ENCODE measurements at places on chromosomes 4 and X.

DNA sequence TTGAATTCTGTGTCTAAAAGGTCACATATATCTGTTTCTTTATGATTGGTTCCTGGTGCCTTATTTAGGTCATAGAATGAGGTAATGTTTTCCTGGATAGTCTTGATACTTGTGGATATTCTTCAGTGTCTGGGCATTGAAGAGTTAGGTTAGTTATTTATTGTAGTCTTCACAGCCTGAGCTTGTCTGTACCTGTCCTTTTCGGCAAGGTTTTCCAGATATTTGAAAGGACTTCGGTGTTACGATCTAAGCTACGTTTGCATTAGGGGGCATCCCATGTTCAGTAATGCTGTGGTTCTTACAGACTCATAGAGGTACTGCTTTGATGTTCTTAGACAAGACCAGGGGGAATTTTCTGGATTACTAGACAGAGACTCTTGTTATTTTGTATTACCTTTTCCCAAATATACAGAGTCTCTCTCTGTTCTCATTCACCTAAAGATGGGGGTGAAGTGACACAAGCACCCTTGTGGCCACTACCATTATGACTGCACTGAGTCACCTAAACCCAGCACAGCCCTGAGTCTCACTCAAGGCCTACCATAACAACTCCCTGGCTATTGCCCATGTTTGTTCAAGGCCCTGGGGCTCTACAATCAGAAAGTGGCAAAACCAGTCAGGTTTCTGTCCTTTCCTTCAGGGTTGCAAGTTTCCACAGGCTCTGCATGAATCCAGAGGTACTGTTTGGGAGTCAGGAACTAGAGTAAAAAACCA lies 30.1 kb upstream of the CYSLTR1 start:
- DNase-seq: no peak

DNA sequence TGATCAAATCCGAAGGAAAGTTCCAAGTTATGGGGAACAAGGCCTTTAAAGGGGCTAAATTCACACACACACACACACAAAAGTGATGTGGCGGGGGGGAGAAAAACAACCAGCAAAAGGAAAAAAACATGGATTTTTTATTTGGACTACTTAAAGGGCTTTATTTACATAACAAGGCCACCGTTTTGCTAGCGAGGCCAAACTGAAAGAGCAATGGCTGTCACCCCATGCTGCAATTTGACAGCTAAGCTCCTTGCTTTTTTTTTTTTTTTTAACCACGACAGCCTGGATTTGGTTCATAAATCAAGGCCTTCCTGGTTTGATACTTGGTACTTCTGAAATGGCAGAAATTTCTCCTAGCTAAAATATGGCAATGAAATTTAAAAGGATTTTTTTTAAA lies 99.6 kb upstream of the PTCHD1 start:
- DNase-seq: no peak

DNA sequence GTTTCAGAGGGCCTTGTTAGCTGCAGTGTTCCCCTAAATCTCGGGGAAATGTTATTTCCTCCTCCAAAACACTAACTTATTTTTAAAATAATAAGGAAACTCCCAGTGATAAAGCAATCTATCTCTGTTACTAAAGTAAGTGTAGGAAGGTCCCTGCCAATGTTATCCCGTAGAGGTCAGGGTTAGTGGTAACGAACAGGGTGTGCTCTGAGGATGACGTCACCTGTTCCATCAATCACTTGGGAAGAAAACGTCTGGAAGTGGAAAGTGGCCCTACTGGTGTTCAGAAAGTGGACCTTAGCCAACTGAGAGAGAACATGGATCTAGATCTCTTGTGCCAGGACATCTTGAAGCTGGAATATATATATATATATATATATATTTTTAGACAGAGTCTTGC lies 249.5 kb downstream of the BCOR start:
- DNase-seq: no peak

DNA sequence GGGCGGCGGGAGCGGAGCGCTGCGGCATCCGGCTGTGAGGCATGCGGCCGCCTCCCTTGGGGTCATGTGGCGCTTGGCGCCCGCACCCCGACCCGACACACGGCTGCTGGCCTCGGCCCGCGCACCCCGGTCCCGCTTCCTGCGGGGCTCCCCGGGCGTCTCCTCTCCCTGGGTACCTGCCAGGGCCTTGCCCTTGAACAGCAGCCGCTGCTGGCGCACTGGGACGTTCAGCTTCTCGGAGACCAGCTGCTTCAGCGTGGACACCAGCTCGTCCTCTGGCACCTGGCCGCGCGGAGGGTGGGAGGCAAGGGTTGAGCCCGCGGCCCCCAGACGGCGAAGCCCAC lies 391 bp downstream of the UBL4A start:
- DNase-seq: no peak

DNA sequence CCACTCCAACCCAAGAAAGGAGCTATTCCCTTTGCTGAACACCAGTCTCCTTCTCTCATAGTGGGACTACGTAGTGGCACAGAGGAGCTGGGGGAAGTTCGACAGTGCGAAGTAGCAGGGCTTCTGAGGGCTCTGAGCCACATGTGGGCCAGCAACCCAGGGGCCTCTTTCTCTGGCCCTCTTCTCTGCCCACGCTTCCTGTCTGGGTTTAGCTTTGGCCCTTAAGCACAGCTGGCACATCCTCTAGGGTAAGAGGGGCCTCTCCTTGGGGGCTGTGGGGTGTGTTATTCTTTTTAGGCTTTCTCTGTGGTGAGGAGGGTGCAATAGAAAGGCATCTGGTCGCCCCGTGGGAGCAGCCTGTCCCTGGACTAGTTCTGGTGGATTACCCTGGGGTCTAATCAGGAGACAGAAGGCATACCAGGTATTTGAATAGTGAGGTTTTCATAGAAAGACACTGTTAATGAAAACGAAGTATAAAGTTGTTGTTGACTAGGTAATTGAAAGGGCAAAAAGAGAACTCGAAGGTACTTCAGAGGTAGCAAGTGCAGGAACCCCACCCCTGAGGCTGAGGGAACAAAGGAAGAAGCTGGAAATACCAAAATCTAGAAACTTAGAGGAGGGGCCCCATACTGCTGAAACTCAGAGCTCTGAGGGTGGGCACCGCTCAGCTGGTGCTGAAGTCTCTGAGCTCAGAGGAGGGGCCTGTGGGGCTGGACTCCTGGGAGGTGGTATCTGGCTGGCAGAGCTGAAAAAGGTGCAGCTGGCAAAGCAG lies 151.9 kb upstream of the RPS6KA3 start:
- no peak for DNase-seq

DNA sequence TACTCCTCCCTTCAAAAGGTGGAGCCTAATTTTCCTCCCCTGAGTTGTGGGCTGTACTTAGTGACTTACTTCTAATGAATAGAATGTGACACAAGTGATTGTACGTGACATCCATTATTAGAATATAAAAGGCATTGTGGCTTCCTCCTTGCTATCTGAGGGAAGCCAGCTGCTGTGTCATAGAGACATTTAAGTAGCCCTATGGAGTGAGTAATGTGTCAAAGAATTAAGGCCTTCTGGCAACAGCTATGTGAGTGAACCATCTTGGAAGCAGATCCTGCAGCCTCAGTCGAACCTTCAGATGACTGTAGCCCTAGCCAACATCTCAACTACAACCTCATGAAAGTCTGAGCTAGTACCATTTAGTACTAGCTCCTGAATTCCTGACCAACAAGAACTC lies 76.1 kb downstream of the BCOR start:
- no peak for DNase-seq

- DNase-seq: no peak
These were observed 77.6 kb downstream of the COX18 start for GRCh38 chr4:72991873-72992272.

- no peak for DNase-seq
These were observed 91.2 kb downstream of the RLIM start for GRCh38 chrX:74523224-74523623.
